CD4-positive, alpha-beta T cell (primary cell): ENCODE measurements at places on chromosomes 3 and 15.

DNA sequence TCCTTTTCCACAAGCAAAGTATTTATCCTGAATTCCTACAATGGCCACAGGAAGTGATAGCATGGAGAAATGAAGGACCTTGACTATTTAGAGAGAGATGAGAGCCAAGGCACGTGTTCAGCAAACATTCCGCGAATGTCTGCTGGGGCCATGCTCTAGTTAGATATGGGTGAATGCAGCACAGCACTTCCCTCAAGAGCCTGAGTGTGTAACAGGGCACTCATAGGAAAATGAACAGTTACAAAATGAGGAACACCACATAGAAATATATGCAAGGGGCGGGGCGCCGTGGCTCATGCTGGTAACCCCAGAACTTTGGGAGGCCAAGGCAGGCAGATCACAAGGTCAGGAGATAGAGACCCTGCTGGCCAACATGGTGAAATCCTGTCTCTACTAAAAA lies 406.9 kb downstream of the NR2F2 start:
- no peak for DNase-seq

DNA sequence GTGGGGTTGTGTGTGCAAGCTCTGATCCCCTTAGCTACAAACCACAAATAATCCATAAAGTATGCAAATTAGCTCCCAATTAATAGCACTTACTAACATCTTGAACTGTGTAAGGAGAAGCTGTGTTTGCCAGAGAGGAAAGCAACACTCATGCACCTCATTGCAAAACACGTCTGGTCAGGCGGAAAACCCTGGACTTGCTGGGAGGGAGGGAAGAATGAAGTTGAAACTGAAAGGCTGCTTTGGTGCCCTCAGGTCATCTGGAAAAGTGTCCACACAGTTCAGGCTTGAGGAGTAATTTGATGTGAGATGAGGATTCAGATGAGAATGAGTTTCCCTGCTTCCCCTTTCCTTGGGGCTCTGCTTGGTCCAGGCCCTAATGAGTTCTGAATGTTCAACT lies 185.5 kb upstream of the ANKRD28 start:
- DNase-seq, result no peak

DNA sequence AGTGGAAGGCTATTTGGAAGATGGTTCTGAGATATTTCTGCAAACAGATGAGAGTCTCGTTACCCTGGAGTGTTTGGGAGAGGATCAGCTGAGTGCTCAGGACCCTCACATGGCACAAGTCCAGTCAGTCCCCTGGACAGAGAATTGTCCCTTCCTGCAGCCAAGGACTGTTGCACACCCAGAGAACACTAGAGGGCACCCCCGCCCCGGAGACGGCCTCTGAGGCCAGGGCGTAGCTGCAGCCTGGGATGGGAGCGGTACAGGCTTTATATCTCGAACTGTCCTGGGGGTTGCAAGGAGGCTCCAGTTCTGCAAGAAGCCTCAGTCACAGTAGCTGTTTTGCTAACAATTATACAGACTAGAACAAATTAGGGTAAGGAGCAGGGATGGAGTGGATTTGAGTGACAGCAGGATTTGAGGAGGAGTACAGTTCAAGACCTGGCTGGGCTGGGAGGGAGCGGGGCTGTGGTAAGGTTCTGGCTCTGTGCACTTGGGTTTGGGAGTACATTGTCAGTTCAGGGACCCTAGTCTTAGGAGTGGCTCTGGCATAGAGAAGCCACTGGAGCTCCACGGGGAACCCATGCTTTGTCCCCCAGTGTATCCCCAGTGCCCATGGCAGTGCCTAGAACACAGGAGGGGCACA lies 67.6 kb upstream of the HACD2 start:
- DNase-seq, result peak; percentile 12

DNA sequence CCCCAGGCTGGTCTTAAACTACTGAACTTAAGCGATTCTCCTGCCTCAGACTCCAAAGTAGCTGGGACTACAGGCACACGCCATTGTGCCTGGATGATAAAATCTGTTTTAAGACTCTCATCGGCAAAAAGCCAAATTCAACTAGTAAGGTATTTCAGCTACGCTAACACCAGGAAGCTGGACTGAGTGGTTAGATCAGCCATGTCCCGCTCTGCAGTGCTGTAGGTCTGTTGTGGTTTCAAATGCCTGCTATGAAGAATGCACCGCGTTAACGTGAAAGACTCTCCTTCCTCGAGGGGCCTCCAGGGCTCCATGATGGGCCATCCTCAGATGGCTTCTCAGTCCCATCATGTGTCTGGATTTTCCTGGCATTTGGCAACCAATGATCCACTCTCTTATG lies 70.2 kb downstream of the PCOLCE2 start:
- DNase-seq, result no peak

DNA sequence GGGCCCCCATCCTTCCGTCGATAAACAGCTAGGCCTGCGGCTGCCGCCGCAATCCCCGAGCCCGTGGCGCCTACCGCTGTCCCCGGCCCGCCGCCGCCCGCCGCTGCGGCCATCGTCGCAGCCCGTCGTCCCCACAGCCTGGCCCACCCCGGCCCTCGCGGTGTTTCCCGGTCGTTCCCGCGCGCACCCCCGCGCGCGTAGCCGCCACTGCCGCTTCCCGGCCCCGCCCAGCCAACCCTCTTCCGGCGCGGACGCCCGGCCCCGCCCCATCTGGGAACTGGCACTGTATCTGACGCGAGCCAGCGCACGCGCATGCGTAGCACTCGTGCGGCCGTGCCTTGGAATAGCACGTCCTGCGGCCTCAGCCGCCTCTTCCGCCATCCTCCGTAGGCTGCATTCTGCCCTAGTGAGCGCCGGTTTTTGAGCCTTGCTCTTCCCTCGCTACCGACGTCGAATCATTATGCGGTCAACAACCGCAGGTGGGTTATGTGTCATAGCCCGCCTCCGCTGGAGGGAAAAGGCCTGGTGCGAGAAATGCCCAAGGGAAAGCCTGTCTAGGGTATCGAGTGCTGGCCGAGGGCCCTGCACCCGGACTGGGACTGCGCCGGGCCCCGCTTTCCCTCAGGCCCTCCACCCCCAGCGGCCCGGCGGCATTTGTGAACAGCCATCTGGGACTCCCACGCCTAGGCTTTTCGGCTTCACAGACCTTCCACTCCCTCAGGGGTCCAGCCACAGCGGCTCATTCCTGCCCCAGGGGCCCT lies at the start of gene SMARCC1:
SMARCC1 (minus strand) TSS at position 209 of the 761 bp plus-strand sequence; CDS start at position 113, 96 bp downstream.
- peak; percentile 99 for DNase-seq

- DNase-seq, result no peak
These were observed 3.4 kb upstream of the SLC51B start for GRCh38 chr15:65041787-65042186.

- DNase-seq, result no peak
These were observed 9.4 kb downstream of the TCF12 start for GRCh38 chr15:56927816-56928215.

- no peak for DNase-seq
These were observed 40.8 kb downstream of the CLDN1 start for GRCh38 chr3:190281308-190282051.

DNA sequence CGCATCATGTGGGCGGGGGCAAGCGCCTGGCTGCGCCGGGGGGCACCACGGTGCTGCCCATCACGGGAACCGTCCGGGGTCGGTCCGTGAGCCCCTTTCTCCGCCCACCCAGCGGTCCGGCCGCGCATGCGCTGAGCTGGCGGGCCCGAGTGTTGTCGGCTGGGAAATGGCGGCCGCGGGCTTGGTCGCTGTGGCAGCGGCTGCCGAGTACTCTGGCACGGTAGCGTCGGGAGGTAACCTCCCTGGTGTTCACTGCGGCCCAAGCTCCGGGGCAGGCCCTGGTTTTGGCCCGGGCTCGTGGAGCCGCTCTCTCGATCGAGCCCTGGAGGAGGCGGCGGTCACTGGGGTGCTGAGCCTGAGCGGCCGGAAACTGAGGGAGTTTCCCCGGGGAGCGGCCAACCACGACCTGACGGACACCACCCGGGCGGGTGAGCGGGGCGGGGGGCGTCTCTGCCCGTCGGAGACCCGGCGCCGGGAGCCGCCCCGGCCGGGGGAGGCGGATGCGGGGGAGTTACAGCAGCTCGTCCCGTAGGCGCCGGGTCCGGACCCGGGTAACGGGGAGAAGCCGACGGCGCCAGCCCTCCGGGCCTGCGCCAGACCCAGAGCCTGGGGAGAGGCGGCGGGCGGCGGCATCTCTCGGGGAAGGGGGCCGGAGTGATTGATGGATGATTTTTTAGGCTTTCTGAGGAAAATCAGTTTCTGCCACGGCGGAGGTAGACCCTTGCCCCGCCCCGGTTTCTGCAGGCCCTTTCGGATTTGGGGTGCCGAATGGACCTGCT lies at the start of gene LRCH3:
LRCH3 (plus strand) TSS at position 142 of the 779 bp plus-strand sequence; CDS start at position 167, 25 bp downstream.
- DNase-seq, result peak; percentile 75

GRCh38 chr3:179304605-179305004 lies 18.2 kb upstream of the ZNF639 start:
- DNase-seq, result no peak

DNA sequence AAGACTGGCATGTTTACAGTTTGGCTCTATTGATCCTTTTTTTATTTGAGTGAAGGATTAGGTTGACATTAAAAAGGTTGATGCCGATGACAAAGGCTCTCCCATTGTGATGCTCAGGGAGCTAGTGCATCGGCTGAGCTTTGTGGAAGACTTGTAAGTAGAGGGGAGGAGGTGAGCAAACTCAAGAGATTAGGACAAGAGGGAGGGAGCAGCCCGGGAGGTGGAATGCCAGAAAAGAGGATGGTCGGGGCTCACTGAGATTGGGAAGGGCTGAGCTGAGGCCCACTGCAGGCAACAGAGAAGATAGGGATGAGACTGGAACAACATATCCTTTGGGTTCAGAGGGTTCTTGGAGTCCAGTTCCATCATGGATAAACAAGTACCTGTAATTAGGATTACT lies 26.5 kb upstream of the PSMD6 start:
- DNase-seq, result no peak

DNA sequence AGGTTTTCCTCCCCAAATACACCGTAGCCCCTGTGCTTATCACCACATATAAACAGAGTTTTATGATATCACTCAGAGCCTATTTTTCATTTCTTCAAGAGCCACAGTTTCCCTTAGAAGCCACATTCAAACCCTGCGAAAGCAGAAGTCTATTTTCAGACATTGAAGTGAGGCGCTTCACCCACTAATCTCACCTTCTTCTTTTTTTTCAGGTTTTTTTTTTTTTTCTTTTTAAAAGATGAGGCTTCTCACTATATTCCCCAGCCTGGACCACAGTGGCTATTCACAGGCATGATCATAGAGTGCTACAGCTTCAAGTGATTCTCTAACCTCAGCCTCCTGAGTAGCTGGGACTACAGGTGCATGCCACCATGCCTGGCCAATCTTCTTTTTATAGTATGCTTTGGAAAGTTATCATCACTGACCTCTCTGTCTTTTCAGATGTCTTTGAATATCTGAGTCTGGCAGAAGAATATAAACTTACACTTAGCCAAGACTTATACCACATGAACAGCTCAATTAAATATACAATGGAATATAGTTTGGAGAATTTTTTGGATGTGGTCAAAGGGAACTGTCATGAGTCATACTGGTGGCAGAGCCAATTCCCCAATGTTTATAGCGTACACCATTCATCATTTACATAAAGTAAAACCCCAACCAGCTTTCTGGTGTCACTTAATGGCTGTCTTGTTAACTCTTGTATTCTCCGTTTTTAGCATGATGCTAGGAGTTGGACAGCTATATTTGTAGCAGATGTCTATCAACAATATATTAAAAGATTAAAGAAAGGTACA lies 59.7 kb upstream of the CCDC50 start:
- no peak for DNase-seq

- no peak for DNase-seq
These were observed 77.2 kb downstream of the CADPS start for GRCh38 chr3:62798000-62798399.

- no peak for DNase-seq
These were observed 5.3 kb downstream of the TM4SF4 start for GRCh38 chr3:149479621-149480325.

DNA sequence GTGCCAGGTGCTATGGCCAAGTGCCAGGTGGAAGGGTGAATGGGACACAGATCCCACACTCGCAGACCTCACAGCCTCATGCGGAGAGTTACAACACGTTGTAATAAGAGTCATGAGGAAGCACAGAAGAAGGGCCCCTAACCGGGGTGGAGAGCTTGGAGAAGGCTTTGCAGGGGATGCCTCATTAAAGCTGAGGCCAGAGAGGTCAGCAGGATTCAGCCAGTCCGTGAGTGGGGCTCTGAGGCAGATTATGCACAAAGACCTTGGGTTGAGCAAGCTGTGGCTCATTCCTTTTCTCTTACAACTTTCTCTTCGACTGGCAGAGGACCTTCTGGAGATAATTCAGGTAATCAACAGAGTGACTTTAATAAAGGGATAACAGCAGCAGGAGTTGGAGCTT lies 65.3 kb upstream of the SNRK start:
- DNase-seq, result no peak

GRCh38 chr15:22262613-22263020 lies 182.3 kb downstream of the OR4M2 start:
- peak; percentile 79 for DNase-seq

- no peak for DNase-seq
These were observed 1.4 kb downstream of the AAGAB start for GRCh38 chr15:67253101-67253500.

DNA sequence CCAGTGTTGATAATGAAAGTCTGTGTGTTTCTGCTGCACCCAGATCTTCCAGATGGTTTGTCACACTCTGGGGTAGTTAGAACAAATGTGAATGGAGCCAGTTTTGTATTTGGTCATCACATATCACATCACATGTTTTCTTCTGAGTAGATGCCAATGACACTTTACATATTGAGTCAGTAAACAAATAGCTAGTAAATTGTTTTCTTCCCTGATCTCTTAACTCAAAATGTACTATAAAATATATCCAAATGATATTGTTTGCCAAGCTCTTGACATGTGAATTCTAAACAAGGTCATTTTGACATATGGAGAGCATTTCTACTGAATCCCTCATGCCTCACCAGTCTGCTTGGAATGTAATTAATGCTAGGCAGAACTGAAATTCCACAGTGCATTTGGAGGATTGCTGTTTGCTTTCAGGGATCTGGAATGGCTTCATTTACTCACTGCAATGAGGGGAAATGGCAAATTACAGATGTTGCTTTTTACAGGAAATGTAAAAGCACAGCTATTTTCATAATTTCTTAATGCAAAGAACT lies 45.0 kb downstream of the PDHB start:
- no peak for DNase-seq
